ENCODE measurements at places on chromosomes 6 and 20.

- no peak for DNase-seq
These were observed 39.9 kb downstream of the PREX1 start for GRCh38 chr20:48787861-48788375.

DNA sequence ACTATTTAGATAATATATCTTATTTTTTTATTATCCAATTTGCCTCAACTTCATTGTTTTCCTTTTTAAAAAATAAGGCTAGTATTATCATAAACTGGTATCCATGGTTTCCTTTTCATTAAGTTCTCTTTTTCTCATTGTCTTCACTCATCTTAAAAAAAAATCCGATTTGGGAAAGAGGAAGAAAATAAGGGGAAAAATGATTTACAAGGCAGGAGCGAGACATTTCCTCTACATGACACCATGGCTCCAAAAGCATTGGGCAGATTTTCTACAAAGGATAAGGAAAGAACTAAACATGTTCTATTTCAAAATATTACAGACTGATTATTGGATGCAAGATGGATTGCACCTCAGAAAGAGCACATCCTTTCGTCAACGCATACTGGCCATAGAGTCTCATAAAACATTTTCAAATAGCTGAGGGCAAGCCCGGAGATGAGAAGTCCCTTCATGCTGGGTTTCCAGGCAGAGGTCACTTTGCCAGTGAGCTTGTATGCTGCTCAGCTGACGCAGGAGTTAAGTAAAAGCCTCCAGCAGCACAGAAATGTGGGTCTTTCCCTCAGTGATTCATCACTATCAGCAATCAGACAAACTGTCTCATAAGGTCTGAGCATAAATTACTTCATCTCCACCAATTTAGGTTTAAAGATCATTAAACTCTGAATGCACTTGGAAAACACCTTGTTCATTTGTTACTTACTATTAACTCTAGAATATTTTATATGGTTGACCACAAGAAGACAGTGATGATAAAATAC is 129.0 kb upstream of the TNFAIP3 start:
- no peak for DNase-seq

DNA sequence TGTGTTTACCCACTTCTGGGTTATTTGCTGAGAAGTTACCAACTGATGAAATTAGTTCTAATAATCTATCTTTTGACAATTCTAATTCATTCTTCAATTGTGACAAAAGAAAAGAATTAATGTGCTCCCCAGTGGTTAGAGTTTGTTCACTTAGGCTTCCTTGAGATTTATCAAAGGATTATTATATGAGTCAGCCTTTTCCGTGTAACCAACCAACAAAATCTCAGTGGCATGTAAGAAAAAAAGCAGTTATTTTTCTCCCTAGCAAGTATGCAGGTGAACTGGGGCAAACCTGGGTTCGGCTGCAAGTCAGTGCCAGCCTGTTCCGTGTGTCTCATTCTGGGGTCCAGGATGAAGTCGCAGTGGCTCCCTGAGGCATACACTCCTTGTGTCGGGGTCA is 28.8 kb upstream of the HIVEP1 start:
- DNase-seq: no peak

GRCh38 chr6:89828988-89829471 is 650 bp upstream of the CASP8AP2 start:
- no peak for DNase-seq

DNA sequence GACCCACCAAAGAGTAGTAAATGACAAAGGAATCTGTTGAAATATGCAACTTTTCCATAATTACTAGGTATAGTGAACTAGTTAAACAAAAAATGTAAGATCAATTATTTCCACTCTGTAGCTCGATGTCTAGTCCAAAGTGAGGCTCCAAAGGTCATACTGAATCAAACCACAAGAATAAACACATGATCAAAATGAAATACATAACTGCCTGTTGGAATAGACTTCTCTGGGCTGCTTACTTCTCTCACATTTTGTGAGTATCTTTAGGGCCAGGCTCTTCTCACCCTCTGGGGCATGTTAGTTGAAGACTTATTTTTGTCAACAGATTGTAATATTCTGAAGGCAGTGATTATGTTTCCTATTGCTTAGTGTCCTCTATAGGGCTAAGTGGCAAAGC is 103.7 kb upstream of the TMEM170B start:
- DNase-seq: no peak

GRCh38 chr6:46380152-46380807 is 111.0 kb downstream of the RCAN2 start:
- no peak for DNase-seq

DNA sequence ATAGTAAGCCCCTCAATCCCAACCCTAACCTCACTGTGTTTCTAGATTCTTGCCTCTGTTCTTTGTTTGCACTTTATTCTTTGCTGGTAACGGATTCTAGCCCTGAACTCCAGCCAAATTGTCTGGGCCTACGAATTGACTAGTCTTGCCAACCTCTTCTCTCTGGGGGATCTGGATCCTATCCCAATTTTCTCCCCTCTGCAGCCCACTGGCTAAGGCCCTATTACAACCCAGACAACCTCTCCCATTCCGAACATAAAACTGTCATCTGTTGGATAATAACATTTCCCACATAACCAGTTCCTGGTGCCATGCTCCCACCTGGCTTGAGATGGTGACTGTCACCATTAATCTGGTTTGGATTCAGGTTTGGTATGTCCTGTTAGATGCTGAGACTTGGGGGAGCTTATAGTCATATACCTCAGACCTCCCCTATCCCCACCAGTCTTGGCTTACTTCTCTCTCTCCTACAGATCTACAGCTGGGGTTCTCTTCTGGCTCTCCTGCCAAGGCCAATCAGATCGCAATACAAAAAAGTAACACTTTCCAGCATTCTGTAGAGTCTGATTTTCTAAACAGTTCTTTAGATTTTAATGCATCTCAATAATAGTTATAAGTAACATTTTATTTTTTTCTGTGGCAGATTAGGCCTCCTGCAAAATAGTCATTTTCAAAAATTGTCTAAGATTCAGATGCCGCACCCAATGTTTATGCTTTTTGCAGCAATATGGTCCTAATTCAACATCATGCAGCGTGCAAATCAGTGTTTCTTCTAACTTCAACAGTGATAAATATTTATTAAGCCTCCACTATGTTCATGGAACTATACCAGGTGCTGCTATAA is 29.8 kb upstream of the AHI1 start:
- no peak for DNase-seq

- no peak for DNase-seq
These were observed 88.2 kb downstream of the PLG start for GRCh38 chr6:160790028-160790792.

DNA sequence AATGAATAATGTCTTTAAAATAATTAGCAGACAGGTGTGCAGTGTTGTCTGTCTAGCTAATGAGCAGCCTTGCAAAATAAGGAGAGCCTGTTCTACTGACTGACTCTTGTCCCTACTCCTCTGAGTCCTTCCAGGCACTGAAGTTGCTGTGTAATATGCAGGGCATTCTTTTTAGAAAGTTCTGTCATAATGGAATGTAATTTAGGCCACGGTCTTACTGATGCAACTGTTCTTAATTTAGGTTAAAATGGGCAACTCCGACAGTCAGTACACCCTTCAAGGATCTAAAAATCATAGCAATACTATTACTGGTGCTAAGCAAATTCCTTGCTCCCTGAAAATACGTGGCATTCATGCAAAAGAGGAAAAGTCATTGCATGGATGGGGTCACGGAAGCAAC is 133.9 kb downstream of the TIAM2 start:
- no peak for DNase-seq

GRCh38 chr20:4937407-4938319 is 63.6 kb downstream of the SLC23A2 start:
- no peak for DNase-seq
